ENCODE measurements at places on chromosomes 6 and 20. TPM values are rescaled to one million over a fixed set of nuclear protein-coding genes. Genes with fewer than 3 reads are reported as not detected.

MARCKS gene
- total RNA-seq = 70.3 TPM

TPBG gene
- 8.9 TPM for total RNA-seq

POM121L2 gene
- total RNA-seq = not detected

BCKDHB gene
- total RNA-seq = 9.7 TPM

CCDC170 gene
- 0.40 TPM for total RNA-seq

ZNF334 gene
- total RNA-seq = 4.5 TPM

OR12D3 gene
- total RNA-seq = not detected

CRISP2 gene
- total RNA-seq = 0.22 TPM

DNA sequence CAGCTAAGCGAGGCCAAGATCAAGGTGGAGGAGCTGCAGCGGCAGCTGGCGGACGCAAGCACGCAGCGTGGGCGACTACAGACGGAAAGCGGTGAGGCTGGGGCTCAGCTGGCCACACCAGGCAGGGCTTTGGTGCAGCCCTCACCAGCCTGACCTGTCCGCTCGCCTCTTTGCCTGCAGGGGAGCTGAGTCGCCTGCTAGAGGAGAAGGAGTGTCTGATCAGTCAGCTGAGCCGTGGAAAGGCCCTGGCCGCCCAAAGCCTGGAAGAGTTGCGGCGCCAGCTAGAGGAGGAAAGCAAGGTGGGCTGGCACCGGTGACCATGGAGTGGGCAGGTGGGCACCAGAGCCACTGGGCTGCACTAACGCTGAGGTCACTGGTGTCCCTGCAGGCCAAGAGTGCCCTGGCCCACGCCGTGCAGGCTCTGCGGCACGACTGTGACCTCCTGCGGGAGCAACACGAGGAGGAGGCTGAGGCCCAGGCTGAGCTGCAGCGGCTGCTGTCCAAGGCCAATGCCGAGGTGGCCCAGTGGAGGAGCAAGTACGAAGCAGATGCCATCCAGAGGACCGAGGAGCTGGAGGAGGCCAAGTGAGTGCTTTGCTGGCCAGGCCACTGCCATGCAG lies 42.8 kb downstream of the MYH7B start:
- no peak for DNase-seq

DNA sequence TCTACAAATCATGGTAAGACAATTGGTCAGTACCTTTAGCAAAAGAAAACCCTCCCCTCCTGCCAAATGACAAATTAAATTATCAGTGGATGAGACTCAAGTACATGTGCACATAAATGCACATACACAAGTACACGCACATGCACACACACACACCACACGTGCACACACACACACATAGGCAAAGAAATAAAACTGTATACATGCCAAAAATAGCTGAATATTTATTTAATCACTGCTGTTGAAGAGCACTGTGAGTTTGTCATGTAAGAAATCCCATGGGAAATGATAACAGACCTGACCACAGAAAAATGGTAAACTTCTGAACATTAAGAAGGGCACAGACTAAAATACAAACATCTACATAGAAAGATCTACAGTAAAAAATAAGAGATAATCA lies 46.6 kb upstream of the TNFAIP3 start:
- DNase-seq = no peak

DNA sequence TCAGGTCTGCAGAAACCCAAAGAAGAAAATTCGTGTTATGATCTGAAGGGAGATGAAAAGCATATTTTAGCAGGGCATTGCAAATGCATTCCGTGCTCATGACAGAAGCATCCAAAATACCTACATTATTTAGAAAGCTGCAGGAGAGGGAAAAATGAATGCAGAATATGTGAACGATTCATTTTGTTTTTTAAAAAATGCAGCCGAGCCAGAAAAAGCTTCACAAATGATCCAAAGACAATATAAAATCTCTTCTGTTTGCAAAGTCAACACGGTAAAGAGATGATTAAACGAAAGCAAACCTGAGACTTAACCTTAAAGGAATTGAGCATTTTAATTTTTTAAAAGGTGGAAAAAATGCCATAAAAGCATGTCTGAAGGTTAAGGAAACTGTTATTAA lies 136.1 kb upstream of the SULF2 start:
- no peak for DNase-seq

DNA sequence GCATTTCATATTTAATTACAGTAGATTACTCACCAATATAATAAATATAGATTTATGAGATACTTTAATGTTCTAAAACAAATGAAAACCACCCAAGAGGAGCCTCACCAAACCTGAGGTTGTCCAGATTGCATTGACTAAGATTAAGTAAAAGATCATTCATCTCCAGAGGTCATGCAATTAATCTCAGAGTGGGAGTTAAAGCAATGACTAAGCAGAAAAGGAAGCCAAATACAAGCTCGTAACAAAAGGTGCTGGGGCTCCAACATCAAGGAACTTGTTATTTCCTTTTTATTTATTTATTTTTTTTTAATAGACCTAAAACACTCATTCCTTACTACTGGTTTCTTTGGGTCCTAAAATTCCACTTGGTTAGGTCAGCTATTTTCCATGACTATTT lies 57.7 kb downstream of the RSPO3 start:
- no peak for DNase-seq

GRCh38 chr20:8309634-8310033 lies 177.6 kb downstream of the PLCB1 start:
- DNase-seq = no peak

DNA sequence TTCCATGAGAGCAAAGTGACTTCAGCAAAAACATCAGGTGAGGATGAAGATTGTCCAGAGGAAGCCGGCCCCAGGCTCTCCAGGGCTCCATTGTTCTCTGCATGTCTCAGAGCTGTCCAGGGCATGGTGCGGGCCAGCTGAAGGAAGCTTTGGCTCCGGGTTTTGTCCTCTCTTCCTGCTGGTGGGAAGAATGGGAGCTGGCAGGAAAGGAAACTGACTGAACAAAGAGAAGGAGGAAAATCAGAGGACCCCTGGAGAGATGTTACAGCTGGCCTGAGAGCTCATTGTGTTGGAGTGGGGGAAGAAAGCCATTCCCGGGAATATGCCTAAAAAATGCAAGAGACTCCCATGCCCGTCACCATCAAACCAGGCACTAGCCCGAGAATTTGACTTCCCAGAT lies 27.1 kb downstream of the PRND start:
- no peak for DNase-seq

DNA sequence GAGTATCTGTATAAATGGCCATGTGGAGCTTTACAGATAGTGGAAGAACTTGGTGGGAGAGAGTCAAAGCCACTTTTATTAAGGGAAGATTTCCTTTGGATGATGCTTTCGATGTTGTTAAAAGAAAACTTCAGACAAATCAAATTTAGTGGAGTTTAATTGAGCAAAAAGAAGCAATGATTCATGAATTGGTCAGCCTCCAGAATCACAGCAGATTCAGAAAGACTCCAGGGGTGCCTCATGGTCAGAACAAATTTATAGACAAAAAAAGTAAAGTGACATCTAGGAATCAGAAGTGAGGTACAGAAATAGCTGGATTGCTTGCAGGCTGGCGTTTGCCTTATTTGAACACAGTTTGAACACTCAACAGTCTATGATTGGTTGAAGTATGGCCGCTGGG lies 5.3 kb upstream of the CGA start:
- DNase-seq = no peak

GRCh38 chr20:10501402-10501801 lies 66.3 kb downstream of the SLX4IP start:
- DNase-seq = no peak

- no peak for DNase-seq
Observed at GRCh38 chr6:37851997-37852524, 32.5 kb downstream of the ZFAND3 start.

Data from pancreas (tissue), 10 donors.